ENCODE measurements at places on chromosomes 6 and 20.

- no peak for DNase-seq
Observed at GRCh38 chr6:6512711-6513110, 75.8 kb upstream of the LY86 start.

DNA sequence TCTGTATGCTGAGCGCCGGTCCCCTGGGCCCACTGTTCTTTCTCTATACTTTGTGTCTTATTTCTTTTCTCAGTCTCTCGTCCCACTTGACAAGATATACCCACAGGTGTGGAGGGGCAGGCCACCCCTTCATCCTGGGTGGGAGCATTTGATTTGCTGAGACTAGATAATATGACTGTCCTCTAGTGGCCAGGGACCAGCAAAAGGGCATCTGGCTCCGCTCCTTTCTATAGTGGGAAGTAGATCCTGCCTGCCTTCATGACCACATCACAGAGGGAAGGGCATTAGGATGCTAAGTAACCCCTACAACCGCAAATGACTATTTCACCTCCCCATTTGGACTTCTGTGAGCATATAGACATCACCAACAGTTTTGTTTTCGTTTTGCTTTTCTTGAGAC, 64.5 kb downstream of the TRMT6 start:
- DNase-seq: no peak

- DNase-seq: no peak
Observed at GRCh38 chr20:32779500-32780211, 17.5 kb downstream of the DNMT3B start.

DNA sequence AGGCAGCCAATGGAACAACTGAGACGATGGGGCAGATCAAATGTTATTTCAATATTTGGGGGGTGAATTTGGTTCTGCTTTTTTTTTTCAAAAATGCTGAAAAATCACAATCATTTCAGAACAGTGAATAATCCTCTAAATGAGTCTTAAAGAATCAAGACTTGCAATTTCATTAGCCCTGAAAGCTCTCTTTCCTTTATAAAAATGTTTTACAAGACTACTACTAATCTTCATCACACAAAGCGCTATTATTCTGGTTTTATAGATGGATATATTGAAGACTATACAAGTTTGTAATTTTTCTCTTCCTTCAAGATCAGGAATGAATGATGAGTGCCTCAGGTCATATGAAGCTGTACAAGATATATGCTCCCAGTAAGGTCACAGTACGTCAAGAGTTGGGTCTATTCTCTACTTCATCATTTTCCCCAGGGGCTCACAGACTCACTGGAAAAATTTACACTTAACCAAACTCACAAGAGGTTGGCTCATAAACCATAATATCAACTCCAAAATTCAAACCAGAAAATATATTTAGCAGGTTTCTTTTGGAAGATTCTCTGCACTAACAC, 19.5 kb downstream of the RNF24 start:
- DNase-seq: no peak

GRCh38 chr6:41171908-41172307, 9.0 kb upstream of the TREM2 start:
- no peak for DNase-seq
